ENCODE measurements at places on chromosomes 13 and 19. TPM values are rescaled to one million over a fixed set of nuclear protein-coding genes. Genes with fewer than 3 reads are reported as not detected.

RYR1 gene
- 0.94 TPM for total RNA-seq

LRRC63 gene
- not detected for total RNA-seq

DNA sequence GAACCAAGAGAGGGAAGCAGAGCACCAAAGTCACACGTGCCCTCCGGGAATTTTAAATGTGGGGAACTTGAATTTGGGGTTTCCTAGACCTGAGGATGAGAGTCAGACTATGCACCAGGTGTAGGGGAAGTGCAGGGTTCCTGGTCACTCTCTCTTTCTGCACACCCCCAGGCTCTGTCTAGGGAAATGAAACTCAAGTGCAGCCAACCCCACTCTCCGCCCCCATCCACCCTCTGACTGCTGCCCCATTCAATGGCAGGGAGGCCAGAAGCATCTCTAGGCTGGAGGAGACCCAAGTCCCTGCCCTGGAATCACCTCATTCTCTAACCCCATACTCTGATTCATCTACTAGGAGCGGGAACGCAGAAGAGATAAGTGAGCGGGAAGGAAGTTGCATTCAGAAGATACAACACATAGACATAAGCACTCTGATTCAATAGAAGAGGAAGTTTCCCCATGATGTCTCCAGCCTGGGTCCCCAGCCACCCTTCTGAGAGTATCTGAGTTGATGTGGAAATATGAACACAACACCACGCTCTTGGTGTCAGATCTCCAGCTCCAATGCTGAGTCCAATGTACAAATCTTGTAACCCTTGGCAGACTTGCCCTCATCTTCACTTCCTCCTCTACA, 4.7 kb upstream of the SIGLEC14 start:
- DNase-seq, result no peak

KLK2 gene
- total RNA-seq, result not detected

GRCh38 chr13:112052213-112052612, 14.7 kb upstream of the SOX1 start:
- no peak for DNase-seq

DNA sequence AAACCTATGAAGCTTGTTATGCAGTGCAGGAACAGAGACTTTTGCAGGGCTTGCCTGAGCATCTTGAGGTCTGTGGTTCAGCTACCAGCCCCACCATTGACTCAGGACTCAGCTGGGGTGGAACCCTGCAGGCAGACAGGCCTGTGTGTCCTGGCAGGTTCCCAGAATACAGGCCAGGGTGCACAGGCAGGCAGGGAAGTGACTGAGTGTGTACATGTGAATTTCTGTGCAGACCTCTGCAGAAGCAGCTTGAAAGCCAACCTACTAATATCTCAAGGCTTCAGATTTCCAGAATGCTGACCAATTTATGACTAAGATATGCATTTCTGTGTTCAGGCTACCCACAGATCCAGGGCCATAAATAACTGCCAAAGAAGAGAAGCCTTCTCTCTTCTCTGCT, 254.4 kb downstream of the DLEU7 start:
- DNase-seq, result no peak

DNA sequence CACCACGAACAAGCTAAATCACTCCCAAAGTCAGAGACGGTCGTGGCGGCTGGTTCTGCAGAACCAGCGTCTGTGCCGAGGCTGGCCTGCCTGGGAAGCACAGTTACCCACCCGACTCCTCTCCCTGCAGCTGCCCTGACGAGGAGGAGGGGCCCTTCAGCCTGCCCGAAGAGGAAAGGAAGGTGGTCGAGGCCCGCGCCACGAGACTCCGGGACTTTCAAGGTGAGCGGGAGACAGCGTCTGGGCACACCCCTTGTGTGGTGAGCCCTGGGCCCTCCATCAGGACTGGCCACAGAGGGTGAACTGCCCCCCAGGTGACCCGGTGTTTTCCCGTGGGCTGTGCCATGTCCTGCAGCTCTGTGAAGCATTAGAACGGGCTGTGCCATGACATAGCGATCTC, 29.1 kb downstream of the PEX11G start:
- no peak for DNase-seq
